Esophagus squamous epithelium (tissue), 5 donors: ENCODE measurements at places on chromosomes 12 and 14. TPM values are rescaled to one million over a fixed set of nuclear protein-coding genes. Genes with fewer than 3 reads are reported as not detected.

Gene RERG
- 10.8 TPM for total RNA-seq

Gene GON7
- total RNA-seq, result 10.1 TPM

Gene KRT81
- not detected for total RNA-seq

Gene TMEM132C
- 0.13 TPM for total RNA-seq

Gene FZD10
- 7.2 TPM for total RNA-seq

Gene PROX2
- not detected for total RNA-seq

Gene LRP6
- 4.3 TPM for total RNA-seq

Gene CISTR
- total RNA-seq, result not detected

Gene MYF5
- not detected for total RNA-seq

Gene C12orf54
- not detected for total RNA-seq

Gene BEST3
- total RNA-seq, result not detected

Gene C14orf39
- total RNA-seq, result not detected

Gene ZFHX2
- under 0.01 TPM for total RNA-seq

Gene TMEM121
- total RNA-seq, result 2.1 TPM

Gene KRT79
- total RNA-seq, result not detected

Gene KCNJ8
- total RNA-seq, result 6.5 TPM

Gene HOXC4
- total RNA-seq, result 1.1 TPM

Gene CD69
- 3.6 TPM for total RNA-seq

Gene ADAM21
- total RNA-seq, result not detected

Gene KERA
- not detected for total RNA-seq

Gene GALNT8
- total RNA-seq, result 0.38 TPM

DNA sequence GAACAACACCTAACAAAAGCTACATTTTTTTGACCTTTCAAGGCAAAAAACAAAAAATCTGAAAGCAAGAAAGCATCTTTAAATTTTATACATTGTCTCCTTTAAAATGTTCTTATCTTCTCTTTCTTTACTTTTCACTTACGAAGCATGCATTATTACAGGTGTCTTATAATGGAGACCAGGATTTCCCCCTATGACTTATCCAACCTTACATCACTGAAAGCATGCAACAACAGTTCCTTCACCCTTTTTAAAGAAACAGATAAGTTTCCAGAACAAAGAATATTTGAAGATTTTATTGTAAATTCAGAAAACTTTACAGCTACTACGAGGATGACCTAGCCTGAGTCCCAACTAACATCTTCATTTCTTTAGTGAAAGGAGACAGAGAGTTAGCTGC is 277.2 kb downstream of the AKAP6 start:
- DNase-seq, result no peak

DNA sequence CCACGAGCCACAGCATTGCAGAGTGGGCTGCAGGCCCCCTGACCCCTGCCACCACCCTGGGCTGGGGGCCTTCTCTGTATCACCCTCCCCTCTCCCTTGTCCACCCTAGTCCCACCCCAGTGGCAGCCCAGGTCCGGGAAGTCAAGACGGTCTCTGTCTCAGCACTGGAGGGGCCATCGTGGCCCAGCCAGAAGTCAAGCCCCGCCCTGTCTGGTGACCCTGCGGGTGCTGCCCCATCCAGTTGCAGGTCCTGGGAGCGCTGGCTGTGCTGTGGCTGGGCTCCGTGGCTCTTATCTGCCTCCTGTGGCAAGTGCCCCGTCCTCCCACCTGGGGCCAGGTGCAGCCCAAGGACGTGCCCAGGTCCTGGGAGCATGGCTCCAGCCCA is 2.7 kb downstream of the PLD4 start:
- no peak for DNase-seq

DNA sequence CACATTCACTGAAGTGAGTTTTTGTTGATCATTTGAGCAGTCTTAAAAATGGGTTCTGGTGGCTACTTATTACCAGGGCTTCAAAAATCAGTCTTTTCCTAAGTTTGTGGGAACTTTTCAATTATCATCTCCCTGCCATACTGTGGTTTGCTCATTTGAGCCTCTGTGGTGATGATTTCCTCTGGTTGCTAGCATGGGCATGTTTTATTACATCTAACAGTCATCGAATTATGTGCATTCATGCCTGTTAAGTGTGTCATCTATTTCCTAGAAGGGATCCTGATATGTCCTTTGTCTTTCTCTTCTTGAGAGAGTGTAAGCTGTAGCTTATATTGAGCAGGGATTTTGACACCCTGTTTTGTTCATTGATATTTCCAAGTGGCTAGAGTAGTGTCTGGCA is 116.8 kb downstream of the WIF1 start:
- no peak for DNase-seq

DNA sequence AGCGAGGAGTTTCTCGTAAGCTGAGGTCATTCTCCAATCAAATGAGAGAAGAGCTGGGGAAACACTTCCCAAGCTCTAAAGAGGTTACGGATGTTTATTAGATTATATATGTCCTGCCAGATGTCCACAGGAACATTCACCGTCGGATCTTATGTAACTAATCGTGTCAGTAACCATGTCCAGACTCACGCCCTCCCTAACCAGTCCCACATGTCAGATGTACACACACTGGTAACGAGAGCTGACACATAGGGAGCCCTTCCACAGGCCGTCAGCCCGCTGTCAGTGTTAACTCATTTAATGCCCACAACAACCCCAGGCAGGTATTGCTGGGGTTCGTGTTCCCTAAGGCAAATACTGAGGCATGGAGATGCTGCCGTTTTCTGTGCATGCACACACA is 223.7 kb upstream of the RTL1 start:
- DNase-seq, result no peak

DNA sequence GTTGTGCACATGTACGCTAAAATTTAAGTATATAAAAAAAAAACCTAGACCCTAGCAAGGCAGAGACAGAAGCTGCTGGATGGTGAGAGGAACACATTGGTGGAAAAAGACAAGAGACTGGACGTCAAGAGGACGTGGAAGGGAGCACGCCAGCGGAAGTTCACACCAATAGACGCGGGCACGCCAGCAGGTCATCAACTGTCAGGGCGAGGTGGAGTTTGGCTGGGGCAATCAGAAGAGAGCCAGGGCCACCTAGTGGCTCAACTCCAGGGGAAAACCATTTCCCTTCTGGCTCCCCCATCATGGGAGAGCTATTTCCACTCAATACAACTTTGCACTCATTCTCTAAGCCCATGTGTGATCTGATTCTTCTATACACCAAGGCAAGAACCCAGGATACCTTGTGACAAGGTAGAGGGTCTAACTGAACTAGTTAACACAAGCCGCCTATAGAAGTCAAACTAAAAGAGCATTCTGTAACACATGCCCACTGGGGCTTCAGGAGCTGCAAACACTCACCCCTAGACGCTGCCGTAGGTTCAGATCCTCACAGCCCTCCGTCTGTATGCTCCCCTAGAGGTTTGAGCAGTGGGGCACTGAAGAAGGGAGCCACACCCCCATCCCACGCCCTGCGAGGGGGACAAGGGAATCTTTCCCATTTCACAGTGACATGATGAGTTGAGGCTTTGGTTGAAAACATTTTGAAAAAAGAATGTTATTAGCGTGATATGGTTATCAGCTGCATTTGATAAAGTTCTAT is 702.7 kb downstream of the TMTC2 start:
- no peak for DNase-seq

GRCh38 chr14:59244581-59244980 is 56.1 kb downstream of the DAAM1 start:
- no peak for DNase-seq

GRCh38 chr14:103393676-103394626 is 8.7 kb downstream of the MARK3 start:
- DNase-seq, result no peak

- DNase-seq, result no peak
Measured at GRCh38 chr12:21296751-21297406, 37.8 kb downstream of the SLCO1A2 start.

DNA sequence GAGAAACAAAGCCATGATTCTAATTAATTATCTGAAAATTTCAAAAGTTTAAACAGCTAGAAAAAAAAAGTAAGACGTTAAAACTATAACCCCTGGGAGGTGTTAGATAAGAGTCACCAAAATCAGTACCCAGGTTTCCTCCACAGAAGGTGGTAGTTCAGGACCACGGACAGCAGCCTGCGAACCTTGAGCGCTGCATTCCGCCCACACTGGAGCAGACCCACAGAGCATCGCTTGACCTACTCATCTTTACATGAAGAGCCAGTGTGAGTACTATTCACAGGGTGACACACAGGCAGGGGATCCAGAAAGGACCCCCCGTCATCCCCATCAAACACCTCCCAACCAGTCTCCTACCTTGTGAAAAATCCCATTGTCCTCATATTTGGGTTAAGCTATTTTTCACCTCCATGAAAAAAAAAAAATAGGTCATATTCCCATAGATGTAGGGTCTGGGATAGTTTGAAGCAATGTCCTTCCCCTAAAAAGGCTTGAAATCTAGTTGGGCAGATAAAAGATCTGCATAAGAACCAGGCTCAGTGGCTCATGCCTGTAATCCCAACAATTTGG is 8.8 kb upstream of the CHGA start:
- no peak for DNase-seq

- no peak for DNase-seq
Measured at GRCh38 chr14:93059917-93060545, 55.7 kb downstream of the ITPK1 start.

DNA sequence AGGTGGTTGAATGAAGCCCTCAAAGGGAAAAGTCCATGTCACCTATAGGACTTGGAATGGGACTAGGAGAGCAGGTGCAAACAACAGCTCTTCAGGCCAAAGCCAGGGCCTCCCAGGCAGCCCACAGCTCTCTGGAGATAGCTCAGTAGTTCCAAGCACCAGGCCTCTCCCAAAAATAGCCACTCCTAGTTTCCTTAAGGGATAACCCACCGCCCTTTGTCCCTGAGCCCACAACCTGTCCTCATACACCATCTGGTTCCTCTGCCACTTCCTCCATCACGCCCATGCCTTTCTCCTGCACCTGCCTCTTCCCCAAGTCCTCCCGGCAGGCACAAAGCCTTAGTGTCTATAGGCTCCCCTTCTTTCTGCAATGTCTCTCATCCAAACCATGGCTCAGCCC is 2.1 kb downstream of the RAB15 start:
- DNase-seq, result no peak

- no peak for DNase-seq
Measured at GRCh38 chr14:103277931-103278330, 56.1 kb upstream of the EIF5 start.

GRCh38 chr14:67397536-67397935 is 14.4 kb downstream of the PLEK2 start:
- no peak for DNase-seq

- DNase-seq, result no peak
Measured at GRCh38 chr14:99246536-99247097, 25.4 kb downstream of the BCL11B start.

DNA sequence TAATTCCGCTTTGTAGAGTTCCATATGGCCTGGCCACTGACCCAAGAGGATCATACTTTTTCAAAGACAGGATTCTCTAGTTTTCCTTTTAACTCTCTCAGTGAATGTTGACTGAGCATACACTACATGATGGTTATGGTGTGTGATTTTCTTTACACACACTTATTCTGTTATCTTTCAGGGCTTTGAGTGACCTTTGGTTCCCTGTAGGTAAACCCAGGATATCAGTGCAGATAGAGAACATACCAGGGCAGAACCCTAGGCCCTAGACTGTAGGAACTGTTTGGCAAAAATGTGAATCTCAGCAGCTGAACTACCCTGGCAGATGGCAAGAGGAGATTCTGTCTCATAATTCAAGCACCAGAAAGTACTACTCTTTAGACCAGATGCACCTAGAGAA is 159.6 kb downstream of the KCNA5 start:
- no peak for DNase-seq

- no peak for DNase-seq
Measured at GRCh38 chr14:94203473-94204210, 29.5 kb downstream of the PPP4R4 start.

GRCh38 chr12:118060301-118061010 is 523 bp downstream of the WSB2 start:
- no peak for DNase-seq

- DNase-seq, result no peak
Measured at GRCh38 chr14:54815016-54815415, 87.6 kb downstream of the GCH1 start.

DNA sequence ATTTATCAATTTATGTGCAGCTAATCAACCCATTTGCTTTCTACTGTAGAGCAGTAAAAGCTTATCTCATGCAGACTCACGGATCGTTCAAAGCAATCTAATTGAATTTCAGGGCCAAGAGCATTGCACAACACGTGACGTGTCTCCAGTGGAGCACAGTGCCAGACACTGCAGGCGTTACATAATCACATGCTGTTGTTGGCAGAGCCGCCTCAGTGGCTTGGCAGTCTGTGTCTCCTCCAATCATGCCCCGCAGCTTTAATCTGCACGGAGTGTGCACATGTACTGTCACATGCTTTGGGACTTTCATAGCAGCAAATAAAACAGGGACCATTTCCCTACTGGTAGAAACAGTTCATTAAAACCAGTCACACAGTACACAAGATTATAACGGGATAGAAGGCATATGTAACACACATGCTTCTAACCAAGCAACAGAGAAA is 309.3 kb downstream of the ITPR2 start:
- peak; percentile 36 for DNase-seq

GRCh38 chr12:75660107-75660530 is 148.7 kb upstream of the KRR1 start:
- DNase-seq, result no peak

- no peak for DNase-seq
Measured at GRCh38 chr14:54783660-54784015, 119.0 kb downstream of the GCH1 start.

DNA sequence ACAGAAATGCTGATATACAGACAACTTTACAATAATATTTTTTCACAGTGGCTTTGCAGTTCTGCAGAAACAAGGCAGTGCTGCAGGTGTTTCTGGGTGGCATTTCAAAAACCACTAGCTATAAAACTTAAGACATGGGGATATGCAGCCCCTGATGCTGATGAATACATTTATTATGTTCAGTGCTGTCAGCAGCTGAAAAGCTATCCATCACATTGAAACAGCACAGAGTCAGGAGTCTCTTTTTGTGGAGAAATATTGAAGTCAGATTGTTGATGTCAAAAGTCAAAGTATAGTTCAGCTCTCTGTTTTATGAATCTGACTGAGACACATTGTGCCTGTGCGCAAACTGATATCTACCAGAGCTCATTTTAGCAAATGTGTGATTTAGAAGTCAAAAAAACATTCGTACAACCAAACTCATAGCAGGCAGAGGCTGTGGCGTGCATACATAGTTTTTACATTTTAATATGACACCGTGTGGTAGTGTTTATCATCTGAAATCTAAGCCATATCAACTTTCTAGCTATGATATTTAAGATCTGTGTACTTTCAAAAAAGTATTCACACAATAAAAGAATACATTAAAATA is 467.6 kb downstream of the PRKD1 start:
- DNase-seq, result no peak
